ENCODE measurements at places on chromosomes 11 and 22.

DNA sequence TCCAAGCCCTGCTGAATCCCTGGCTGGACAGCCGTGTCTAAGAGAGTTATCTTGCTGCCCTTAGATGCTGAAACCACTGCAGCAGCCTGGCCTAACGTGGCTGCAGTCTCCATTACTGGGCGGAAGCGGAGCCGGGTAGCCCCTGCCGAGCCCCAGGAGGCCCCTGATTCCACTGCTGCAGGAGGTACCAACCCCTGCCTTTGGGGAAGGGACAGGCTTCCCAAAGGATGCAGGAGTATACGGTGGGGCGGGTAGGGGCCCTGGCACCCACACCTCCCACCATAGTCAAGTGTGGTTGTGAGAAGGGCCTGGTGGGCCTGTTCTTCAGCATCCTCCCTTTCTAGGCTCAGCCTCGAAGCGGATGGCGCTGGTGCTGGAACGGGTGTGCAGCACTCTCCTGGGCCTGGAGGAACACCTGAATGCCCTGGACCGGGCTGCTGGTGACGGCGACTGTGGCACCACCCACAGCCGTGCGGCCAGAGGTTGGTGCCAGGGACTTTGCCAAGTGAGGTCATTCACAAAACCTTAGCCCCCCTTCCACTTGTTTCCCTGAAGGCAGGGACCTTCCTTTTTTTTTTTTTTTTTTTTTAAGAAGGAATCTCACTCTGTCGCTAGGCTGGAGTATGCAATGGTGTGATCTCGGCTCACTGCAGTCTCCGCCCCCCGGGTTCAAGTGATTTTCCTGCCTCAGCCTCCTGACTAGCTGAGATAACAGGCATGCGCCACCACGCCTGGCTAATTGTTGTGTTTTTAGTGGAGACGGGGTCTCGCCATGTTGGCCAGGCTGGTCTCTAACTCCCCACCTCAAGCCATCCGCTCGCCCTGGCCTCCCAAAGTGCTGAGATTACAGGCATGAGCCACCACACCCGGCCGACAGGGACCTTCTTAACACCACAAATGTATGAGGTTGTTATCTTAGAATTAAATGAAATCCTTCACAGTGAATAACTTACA is 11.0 kb downstream of the TKFC start:
- DNase-seq: no peak

DNA sequence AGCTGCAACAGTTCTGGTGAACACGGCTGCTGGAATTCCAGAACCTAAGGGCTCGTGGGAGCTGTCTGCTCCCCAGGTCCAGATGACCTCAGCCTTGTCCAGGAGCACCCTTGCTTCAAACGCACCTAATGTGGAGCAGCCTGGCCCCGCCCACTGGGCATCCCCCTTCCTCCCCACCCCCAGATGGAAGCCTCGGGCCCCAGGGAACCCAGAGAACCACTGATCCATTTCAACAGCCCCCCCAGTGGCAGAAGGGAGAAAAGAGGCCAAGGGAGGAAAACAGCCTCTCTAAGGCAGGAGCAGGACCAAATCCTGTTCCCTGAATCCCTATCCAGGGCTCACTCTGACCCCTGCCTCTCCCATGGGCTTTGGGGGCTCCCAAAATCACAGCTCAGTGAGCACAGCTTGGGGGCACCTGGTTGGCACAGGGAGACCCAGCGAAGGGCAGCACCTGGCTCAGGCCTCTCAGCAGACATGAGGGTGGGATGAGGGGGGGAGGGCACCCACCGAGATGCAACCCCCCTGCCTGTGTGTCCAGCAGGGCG is 1.2 kb downstream of the CYTH4 start:
- DNase-seq: peak; percentile 26

- no peak for DNase-seq
These were observed 37.7 kb upstream of the DMC1 start for GRCh38 chr22:38607680-38608079.

DNA sequence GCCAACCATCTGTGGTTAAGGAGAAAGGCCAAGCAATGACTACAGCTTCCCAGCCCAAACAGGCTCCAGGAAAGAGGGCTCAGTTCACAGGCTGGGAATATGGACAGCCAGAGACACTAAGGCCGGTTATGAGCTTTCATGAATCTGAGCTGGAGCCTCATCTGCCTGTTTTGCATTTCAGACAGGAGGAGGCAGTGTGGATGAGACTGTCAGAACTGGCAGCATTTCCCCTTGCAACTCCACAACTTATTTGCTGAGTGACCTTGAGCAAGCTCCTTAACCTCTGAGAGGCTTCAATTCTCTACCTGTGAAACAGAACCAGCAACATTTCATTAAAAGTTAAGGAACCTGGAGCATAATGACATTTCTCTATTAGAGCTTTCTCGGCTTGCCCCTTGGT is 264.0 kb downstream of the ETS1 start:
- peak; percentile 88 for DNase-seq

- no peak for DNase-seq
These were observed 10.0 kb upstream of the SGSM1 start for GRCh38 chr22:24796056-24796455.

- DNase-seq: no peak
These were observed 204.8 kb upstream of the SESN3 start for GRCh38 chr11:95435628-95436353.

- DNase-seq: no peak
These were observed 7.8 kb downstream of the BIRC3 start for GRCh38 chr11:102325088-102325487.

DNA sequence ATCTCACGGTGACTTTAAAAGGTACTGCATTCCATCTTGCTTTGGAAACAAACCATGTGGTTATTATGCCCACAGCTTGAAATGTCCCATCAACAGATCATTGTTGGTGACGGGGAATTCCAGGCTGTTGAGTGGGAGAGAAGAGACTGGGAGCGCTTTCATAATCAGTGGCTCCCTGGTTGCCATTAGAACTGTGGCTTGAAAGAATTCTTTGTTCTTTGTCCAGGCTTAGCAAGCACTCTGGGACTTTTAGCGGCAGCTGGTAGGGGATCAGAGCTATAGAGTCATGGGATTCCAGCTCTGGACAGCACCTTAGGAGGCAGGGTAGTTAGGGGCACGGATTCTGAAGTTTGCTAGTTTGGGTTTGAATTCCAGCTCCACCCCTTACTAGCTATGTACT is 22.0 kb downstream of the MMP20 start:
- no peak for DNase-seq

DNA sequence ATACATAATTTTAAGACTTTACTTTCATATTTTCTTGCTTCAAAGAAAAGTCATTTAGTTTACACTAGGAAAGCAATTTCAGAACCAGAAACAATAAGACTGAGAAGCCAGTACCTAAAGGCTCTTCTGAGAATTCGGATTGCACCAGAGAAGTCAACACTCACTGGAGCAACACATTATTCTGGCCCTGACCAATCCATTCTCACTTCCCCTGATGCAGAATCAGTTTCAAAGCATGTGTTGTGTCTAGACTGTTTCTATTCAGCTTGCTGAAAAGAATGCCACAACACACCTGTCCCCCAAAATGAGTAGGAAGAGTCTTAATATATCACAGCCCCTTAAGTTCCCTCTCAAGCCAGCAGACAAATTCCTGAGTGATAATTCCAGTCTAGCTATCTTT is 1074.3 kb upstream of the TENM4 start:
- DNase-seq: no peak

- no peak for DNase-seq
These were observed 55.7 kb upstream of the RASD2 start for GRCh38 chr22:35484651-35485556.

GRCh38 chr11:9625162-9625561 is 38.7 kb upstream of the SWAP70 start:
- DNase-seq: no peak

DNA sequence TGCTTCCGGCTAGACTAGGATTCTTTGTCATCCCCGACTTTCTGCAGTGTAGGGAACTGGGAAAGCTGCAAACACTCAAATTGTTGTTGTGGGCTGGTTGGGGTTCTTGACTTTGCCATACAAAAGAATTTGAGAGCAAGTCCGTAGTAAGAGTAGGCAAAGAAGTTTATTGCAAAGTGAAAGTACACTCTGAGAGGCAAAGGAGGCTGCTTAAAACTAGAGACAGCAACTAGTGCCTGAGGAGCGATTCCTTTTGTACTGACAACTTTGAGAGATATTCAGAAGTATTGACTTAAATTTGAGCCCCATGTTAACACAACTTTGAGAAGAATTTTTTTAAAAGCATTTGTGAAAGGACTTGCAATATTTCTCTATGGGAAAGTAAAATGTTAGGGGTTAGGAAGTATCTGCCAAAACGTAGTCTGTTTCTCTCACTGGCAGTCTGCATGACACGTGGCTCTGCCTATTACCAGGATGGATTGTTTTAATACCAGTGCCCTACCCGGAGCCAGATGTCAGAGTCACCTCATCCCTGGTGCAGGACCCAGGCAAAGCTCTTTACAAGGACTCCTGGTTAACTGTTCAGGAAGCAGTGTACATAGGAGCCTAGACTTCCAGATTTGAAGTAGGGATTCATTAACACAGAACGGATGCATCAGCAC is 85.0 kb upstream of the CLPB start:
- no peak for DNase-seq

GRCh38 chr11:71542879-71543777 is 5.1 kb upstream of the KRTAP5-9 start:
- no peak for DNase-seq

DNA sequence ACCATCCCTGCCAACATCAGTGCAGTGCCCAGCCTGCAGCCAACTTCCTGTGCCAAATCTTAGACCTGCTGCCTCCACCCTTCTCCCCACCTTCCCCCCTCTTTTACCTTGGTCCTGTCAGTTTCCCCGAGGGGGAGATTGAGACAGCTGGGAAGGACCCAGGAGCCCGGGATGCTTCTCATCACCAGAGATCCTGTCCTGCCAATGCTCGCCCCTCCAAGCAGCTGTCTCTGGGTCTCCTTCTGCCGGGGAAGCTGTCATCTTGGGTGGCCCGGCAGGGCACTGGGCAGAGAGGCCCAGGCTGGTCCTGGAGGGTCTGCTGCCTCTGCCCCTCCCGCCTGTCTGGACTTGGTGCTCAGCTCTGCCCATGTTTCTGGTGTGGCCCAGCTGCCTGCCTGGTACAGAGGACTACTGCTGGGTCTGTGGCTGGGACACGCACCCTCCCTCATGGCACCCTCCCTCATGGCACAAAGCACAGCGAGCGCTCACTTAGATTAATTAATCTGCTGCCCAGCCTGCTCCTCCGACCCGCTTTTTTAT is 60.4 kb upstream of the THY1 start:
- no peak for DNase-seq

DNA sequence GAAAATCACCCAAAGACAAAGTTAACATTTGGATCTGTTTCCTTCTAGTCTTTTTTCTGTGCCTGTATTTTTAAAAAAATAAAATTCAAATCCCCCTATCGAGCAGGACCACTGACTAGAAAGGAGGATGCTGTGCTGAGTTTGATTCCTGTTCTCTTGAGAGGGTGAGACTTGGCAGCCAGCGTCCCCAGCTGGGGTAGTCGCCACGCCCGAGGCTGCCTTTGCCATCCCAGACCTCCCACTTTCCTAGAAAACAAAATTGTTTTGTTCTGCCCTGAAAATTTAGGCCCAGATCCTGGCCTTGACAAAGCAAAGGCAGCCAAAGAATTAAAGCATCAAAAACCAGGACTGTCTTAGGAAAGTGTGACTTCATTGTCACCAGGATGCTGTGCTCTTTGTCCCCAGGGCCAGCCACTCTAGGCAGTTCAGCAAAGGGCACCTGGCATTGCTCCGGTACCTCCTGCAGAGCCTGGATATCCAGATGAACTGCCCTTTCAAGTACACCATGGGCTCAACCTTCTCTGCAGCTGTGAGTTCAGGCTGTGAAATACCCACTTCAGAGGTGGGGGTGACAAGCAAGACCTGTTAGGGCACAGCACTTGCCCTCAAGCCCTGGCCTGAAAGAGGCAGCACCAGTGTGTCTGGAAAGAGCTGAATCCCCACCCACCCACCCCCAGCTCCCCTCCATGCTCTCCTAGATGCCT is 44.6 kb downstream of the KCNQ1OT1 start:
- no peak for DNase-seq

DNA sequence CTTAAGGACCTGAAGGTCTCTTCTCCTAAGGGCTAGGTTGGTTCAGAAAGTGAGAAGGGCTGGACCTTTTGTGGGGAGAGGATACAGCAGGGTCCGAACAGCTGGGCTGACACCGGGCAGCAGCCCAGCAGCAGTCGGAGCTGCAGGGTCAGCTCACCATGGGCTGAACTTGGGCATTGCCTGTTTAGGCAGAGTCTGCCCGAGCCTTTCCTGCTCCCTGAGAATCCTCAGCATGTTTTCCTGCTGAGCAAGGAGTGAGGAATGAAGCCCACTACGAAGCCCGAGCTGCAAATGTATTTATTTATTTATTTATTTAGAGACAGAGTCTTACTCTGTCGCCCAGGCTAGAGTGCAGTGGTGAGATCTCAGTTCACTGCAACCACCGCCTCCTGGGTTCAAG is 83.9 kb downstream of the PTPRJ start:
- DNase-seq: no peak

DNA sequence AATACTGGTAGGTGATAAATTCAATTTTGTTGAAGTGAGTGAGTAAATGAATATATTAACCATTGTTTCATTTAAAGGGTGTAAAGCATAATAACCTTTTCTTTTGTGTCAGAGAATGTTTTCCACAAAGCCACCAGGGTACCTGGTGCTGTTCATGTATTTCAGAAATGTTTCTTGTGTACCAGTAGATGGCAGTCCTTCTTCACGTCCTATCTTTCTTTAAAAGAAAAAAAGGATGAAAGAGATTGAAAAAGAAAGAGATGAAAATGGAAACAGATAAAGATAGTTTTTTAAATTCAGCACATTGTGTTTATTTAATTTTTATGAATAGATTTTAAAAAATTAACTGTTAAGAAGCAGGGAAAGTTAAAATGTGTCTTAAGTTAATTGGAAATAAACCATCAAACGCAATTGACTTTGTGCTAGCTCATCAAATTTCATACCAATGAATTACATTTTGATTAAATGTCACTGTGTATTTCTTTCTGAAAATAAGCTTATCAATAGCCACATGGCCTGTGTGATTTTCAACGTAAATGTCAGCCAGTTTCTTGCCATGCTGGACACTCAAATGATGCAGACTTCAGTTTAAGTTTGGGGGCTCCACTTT is 65.5 kb upstream of the CHORDC1 start:
- DNase-seq: no peak

DNA sequence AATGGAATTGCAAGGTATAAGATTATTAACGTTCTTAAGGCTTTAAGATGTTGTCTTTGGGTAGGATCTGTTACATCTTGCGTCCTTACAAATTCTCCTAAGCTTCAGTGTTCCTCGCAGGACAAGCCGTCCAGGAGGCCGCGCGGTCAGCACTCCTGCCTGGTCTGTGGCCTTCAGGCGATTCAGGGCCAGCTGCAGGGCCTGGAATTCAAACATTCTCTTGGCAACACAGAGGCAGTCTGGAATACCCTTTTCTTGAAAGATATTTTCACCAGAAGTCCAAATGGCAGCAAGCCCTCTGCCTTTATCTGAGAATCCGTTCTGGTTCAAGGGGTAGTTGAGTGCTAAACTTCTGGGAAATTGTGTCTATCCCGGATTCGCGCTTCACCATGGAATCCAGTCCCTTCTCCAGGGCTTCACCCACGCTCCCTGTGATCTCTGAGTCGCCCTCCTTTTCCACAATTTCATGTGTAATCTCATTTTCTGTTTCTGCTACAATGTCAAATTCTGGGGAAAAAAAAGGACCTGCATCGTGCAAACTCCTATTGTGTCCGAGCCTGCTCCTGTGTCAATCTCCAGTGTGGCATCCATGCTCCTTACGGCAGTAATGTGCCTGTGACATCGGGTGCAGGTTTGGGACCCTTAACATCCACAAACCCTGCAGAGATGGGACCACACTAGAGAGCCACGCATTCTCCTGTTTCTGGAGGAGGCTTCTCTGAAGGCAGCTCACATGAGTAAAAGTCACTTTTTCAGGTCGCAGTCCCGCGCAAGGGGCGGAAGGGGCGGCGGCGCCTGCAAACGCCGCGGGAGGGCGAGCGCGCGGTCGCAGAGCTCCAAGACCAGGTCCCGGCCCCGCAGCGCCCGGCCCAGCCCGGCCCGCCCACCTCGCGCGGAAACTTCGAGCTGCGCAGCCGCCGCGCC is 25.4 kb upstream of the SORL1 start:
- DNase-seq: no peak

Measured in T-helper 2 cell (primary cell).